Small intestine (tissue), 16 donors: ENCODE measurements at places on chromosomes 3 and 15.

DNA sequence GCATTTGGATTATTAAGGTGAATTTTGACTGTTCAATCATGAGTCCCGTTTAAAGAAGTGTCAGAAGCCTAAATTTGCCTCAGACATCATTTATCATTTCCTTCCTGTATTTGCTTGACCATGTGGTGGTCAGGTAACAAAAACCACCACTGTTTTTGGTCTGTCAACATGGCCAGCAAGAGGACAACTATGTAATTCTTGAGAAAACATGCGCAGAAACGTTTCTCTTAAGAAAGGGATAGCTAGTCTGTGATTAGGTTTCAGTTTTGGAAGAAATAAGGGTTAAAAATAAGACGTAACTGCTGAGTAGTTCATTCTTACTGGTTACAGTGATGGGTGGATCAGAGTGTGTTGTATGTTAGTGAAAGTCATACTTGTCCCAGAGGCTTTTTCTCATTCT lies 204.5 kb downstream of the AKAP13 start:
- no peak for DNase-seq

DNA sequence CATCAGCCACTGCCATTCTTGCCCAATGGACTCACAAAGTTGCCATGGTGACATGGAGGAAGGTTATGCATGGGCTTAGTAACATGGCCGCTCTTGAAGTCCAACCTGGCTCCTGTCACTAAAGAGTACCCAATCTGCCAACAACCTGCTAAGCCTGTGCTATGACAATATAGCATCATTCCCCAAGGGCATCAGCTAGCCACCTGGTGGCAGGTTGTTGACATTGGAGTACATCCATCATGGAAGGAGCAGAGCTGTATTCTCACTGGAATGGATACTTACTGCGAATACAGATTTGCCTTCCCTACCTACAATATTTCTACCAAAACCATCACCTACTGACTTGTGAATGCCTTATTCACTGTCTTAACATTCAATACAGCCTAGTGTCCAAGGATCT lies 138.9 kb upstream of the RORA start:
- no peak for DNase-seq

DNA sequence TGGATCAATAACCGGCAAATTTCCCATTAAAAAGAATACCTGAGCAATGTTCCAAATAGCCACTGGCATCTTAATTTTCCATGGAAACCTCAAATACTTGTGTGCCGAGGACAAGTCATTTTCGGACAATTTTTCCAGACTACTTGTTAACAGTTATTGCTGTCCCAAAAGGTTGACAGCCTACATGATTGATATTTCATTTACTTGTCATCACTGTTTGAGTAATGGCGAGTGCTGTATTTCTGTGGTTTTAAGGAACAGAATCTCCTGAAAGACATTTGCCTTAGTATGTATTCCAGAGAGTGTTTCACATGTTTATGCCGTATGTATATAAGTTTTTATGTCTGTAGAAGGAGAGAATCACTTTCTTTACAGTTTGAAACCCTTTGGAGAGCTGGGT lies 36.7 kb downstream of the MAP2K5 start:
- no peak for DNase-seq

DNA sequence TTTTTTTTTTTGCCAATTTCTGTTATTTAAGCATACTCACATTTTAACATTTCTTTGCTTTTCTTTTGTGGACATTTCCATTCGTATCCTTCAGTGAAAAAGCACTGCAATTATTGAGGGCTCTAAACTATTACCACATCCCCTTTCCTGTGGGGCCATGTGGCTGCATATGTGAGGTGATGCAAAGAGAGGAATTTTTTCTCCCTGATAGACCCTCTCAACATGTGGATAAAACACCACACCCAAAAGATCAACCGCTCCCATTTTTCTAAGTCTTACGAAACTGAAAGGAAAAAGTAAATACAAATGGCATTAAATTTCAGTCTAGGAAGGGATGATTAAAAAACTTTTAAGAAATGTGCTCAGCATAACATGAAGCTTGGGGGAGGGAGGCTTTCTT lies 68.8 kb downstream of the DNAJC13 start:
- DNase-seq, result no peak

- no peak for DNase-seq
Observed at GRCh38 chr3:12265508-12265907, 23.4 kb upstream of the PPARG start.

GRCh38 chr3:153752405-153753027 lies 368.7 kb upstream of the ARHGEF26 start:
- no peak for DNase-seq

DNA sequence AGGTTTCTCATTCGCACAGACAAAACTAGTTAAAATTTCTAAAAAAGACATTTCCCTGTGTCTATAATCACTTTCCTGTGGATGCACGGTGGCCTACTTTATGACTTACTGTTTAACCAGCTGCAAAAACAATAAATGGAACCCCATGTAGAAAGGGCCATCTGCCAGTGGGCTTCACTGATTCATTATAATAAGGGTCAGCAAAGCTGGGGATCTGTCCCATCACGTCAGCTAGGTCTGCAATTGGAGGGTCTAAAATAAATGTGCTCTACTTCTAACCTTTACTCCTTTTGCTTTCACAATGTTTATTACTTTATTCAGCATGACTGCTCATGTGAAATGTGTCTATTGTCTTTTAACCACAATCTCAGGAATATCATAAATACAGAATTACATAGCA lies 43.1 kb upstream of the NMD3 start:
- no peak for DNase-seq

- DNase-seq, result no peak
Observed at GRCh38 chr15:77017761-77018720, 23.1 kb downstream of the PSTPIP1 start.

DNA sequence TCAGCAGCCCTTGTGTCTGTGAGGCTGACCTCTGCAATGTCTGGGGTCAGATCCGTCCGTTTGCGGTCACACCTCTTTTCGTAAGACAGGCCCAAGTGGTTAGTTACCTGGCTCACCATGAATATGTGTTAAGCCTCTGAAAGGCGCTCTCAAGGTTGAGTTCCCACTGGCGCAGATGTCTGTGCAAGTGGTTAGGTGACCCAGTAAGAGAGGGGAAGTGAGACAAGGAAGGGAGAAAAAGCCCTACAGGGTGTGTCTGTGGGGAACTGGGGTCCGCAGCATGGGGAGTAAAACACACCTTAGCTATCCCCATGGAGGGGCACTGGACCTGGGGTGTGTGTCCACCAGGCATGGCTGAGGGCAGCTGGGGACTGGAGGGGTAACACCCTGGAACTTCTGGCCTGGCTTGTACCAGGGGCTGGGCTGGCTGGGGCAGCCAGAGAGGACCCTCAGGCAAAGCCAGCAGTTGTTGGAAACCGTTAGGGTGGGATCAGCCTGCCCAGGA lies 391.6 kb upstream of the PROK2 start:
- no peak for DNase-seq

- no peak for DNase-seq
Observed at GRCh38 chr3:10187290-10187876, 22.7 kb downstream of the IRAK2 start.

DNA sequence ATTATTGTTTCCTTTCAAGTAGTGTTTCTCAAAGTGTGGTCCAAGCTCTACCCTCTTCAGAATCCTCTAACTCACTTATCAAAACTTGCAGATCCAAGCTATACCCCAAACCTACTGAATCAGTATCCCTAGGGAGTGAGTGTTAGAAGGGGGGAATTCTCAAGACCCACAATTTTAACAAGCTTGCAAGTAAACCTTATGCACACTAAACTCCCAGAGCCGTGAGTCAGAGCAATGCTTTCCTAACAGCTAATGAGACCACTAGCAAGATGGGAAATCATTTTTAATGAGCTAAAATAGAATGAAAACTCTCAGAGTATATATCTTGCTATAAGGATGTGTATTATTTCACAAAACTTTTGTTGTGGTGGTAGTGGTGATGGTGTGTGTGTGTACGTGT lies 41.1 kb upstream of the SRGAP3 start:
- DNase-seq, result no peak

- DNase-seq, result no peak
Observed at GRCh38 chr15:99443768-99444446, 121.9 kb upstream of the MEF2A start.

- DNase-seq, result peak; percentile 82
Observed at GRCh38 chr3:56190771-56191305, 277.4 kb downstream of the ERC2 start.

- DNase-seq, result peak; percentile 83
Observed at GRCh38 chr3:46931631-46932331, 44.8 kb downstream of the CCDC12 start.

DNA sequence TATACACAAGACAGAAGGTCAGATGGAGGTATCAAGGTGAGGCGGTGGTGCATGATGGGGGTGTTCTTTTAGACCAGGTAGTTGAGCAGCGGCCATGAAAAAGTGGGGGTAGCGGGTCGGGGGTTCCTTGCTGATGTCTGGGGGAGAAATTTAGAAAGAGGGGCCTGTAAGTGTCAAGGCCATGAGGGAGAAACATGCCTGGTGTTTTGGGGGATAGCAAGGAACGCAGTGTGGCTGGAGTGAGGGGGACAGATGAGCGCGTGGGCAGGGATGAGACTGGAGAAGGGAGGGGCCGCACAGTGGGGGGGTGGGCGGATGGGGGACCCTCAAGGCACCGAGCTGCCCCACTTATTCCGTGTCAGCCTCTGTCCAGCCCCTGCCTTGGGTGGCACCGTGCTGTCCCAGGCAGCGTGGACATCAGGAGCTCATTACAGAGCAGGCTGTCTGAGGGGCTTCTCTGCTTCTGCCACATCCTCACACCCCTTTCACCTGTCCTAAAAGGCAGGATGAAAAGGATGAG lies 143.3 kb downstream of the SMAD6 start:
- no peak for DNase-seq

DNA sequence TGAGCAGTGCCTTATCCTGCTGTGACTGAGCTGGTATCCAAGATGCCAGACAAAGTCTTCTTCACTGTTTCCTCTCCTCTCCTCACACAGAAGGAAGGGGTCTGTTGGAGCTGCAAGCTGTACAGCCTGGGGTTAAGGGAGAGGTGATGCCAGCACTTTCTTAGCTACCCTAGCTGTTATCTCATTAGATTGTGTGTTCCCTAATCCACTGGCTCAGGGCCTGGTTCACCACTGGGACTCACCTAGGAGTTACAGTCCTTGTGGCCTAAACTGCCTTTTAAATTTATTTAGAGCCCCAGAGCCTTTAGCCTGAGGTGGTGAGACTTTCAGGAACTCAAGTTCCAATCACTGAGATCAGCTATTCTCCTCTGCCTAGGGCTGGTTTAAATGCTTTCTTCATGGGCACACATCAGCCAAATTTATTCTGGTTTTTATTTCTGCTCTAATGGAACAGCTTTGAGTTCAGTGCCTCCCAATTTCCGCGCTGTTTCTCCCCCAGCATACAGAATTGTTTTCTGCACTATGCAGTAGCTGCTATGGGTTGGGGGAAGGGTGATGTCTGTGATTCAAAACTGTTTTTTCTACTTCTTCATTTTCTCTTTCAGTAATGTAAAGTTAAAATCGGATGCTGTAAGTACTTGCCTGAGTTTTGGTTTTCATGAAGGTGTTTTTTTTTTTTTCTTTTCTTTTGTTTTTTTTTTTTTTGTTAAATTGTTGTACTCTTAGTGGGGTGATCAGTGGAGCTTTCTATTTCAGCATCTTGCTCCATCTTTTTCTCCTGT lies 198.8 kb downstream of the DOCK3 start:
- DNase-seq, result no peak

GRCh38 chr3:124522082-124522625 lies 208.1 kb upstream of the UMPS start:
- DNase-seq, result no peak

GRCh38 chr15:72690938-72691337 lies 4.9 kb downstream of the BBS4 start:
- DNase-seq, result no peak

DNA sequence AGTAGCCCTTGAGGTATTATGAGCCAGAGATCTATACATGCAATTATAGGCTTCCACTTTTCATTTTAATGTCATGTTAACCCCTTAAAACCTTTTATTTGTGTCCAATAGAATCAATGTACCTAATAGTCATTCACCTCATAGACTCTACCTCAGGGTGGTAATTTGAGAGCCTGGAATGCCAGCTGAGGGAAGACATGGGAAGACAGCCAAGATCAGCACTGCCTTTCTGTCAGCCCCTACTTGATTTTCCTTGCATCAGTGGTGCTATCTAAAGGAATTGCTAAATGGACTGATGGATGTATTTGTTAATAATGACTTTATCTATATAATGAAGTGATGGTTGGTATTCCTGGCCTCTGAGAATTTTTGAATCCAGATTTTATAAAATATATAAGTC lies 113.3 kb upstream of the GBE1 start:
- DNase-seq, result no peak

DNA sequence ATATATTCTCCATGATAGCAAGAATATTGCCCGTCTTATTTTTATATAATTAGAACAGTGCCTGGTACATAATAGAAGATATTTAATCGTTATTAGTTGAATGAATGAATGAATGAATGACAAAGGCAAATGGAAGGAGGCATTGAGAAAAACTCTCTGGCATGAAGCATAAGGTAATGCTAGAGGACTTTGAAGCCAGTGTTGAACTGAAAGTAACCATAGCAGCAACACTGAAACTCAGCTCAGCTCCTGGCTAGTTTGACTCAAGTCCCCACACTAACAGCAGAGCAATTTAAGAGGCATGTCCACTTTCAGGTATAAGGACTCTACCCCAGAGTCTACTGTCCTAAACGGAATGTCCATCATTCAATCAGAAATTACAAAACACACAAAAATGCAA lies 227.0 kb downstream of the CPNE4 start:
- DNase-seq, result no peak

- no peak for DNase-seq
Observed at GRCh38 chr3:66227051-66227450, 6.2 kb downstream of the SLC25A26 start.

DNA sequence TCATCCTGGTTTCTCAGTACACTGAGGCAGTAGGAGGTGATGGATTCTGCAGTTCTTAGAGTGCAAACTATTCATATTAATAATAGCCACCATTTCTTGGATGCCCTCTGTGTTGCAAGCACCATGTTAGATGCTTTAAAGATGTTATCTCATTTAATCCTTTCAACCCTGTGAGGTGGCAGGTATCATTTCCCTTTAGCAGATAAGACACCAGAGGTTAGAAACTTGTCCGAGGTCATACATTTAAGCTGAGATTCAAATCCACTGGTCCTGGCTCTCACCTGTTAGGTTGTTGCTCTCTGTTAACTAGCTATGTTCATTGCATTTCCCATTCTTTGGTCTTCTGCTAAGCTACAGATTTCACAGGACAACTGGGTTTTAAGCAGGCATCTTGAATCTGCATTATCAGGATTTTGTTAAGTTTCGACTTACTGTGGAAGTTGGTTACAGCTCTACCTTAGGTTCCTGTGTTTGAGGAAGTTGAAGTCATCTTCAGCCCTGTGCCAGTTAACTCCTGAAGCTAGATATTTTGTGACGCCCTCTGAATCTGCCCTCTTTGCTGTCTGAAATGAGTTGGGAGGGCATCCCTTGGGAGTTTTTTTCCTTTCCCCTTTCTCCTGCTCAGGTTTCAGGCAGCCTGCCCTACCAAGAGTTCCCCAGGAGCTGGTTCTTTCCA lies 6.4 kb downstream of the PDE8A start:
- DNase-seq, result no peak

DNA sequence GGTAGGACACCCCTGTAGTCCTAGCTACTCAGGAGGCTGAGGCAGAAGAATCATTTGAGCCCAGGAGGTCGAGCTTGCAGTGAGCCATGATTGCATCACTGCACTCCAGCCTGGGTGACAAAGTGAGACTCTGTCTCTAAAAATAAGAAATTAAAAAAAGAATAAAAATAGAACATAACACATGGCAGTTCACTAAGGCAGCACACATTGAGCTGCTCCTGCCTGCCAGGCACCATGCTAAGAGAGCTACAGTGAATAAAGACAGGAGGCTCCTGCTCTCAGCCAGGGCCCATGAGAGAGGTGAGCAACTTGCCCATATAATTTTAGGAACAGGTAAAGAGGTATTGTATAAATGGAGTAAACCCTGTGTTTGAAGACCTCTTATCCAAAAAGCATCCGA lies 54.3 kb downstream of the EBLN2 start:
- no peak for DNase-seq
